Lower lobe of right lung (tissue), 2 donors: ENCODE measurements at places on chromosomes 16 and 17. TPM values are rescaled to one million over a fixed set of nuclear protein-coding genes. Genes with fewer than 3 reads are reported as not detected.

The CYGB gene
- 30.2 TPM for total RNA-seq

DNA sequence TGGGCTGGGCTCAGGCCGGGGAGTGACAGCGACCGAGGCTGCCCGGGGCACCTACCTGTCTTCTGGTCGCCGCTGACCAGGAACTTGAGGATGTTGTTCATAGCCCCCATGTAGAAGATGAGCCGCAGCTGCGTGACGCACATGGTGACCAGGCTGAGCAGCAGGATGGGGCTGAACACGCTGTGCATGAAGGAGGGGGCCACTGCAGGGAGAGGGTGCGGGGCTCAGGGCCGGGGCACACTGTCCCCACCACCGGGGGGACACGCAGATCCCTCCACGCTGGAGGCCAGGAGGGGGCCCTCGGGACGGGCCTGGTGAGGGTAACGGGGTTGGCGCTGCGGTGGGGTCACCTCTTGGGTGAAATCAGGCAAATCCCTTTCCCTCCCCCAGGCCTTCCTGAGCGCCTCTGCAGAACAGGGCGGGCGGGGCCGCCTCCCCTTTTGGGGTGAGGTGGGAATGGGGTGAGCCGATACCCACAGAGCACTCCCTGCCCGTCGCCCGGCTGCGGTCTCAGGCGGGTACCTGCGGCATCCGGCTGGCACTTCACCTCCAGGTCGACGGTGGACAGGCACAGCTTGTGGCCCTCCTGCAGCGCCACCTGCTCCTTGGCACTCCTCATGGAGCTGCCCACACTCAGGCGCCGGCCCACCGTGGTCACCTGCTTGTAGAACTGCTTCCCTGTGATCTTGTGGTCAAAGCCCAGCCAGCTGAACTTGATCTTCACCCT is 28.3 kb upstream of the PITPNA start:
- no peak for DNase-seq
- H3K27me3 ChIP-seq: no peaks in the 10 kb centered on the region
- peaks cover 21% of the 10 kb centered on the region for H3K4me1 ChIP-seq
- peaks cover 31% of the 10 kb centered on the region for H3K36me3 ChIP-seq
- H3K4me3 ChIP-seq: no peak overlapping the region

- H3K27me3 ChIP-seq: no peaks in the 10 kb centered on the region
- H3K4me1 ChIP-seq: no peaks in the 10 kb centered on the region
- H3K27ac ChIP-seq: no peak overlapping the region
- H3K36me3 ChIP-seq: no peaks in the 10 kb centered on the region
These were observed 63.9 kb upstream of the MAF start for GRCh38 chr16:79664407-79664806.

DNA sequence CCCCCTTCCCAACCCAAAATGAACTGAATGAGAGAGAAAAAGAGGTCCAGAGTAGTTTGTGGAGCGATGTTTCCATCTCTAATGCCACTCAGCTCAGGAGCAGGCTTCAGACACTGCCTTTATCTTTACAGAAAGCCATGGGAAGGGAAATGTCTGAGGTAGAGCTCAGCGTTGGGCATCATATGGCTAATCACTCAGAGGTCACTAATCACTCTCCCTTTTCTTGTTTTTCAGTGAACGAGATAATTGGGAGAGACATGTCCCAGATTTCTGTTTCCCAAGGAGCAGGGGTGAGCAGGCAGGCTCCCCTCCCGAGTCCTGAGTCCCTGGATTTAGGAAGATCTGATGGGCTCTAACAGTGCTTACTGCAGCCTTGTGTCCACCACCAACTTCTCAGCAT is 9.8 kb downstream of the ESRP2 start:
- no peak overlapping the region for H3K27ac ChIP-seq
- peaks cover 25% of the 10 kb centered on the region for H3K4me1 ChIP-seq
- DNase-seq: no peak
- no peaks in the 10 kb centered on the region for H3K27me3 ChIP-seq
- H3K36me3 ChIP-seq: peaks cover 61% of the 10 kb centered on the region

DNA sequence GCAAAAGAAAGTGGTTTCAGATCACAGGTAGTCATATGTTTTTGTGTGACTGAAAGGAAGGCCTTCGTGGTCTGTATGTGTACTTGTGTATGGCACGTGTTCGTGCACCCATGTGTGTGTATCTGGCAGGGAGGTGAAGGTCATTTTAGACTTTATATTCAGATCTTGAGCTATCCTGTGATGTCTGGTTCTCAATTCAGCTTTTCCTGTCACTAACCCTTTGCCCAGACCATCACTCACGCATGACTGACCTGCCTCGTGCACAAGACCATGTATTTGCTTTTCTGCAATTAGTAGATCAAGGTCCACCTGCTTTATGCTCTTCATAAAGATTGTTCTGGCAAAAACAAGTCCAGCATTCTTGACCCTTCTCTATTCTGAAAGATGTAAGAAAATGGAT is 139.7 kb upstream of the MAF start:
- no peaks in the 10 kb centered on the region for H3K4me1 ChIP-seq
- H3K36me3 ChIP-seq: no peaks in the 10 kb centered on the region
- H3K4me3 ChIP-seq: no peak overlapping the region
- H3K27me3 ChIP-seq: no peaks in the 10 kb centered on the region
- no peak overlapping the region for H3K27ac ChIP-seq

The GCGR gene
- total RNA-seq: not detected

GRCh38 chr16:62130101-62130500 is 93.9 kb upstream of the CDH8 start:
- no peaks in the 10 kb centered on the region for H3K4me1 ChIP-seq
- no peak overlapping the region for H3K4me3 ChIP-seq
- no peaks in the 10 kb centered on the region for H3K36me3 ChIP-seq
- no peak overlapping the region for H3K27ac ChIP-seq
- no peaks in the 10 kb centered on the region for H3K27me3 ChIP-seq
- DNase-seq: no peak

The C17orf107 gene
- total RNA-seq: 2.2 TPM

The CTF1 gene
- 10.3 TPM for total RNA-seq

The GPR139 gene
- total RNA-seq: not detected

- DNase-seq: no peak
- no peaks in the 10 kb centered on the region for H3K36me3 ChIP-seq
- H3K4me3 ChIP-seq: no peak overlapping the region
These were observed 47.9 kb downstream of the CBFA2T3 start for GRCh38 chr16:88929091-88929445.

- no peaks in the 10 kb centered on the region for H3K27me3 ChIP-seq
- no peak for DNase-seq
- no peaks in the 10 kb centered on the region for H3K4me1 ChIP-seq
- no peaks in the 10 kb centered on the region for H3K36me3 ChIP-seq
These were observed 15.1 kb upstream of the BAHCC1 start for GRCh38 chr17:81380131-81380530.

DNA sequence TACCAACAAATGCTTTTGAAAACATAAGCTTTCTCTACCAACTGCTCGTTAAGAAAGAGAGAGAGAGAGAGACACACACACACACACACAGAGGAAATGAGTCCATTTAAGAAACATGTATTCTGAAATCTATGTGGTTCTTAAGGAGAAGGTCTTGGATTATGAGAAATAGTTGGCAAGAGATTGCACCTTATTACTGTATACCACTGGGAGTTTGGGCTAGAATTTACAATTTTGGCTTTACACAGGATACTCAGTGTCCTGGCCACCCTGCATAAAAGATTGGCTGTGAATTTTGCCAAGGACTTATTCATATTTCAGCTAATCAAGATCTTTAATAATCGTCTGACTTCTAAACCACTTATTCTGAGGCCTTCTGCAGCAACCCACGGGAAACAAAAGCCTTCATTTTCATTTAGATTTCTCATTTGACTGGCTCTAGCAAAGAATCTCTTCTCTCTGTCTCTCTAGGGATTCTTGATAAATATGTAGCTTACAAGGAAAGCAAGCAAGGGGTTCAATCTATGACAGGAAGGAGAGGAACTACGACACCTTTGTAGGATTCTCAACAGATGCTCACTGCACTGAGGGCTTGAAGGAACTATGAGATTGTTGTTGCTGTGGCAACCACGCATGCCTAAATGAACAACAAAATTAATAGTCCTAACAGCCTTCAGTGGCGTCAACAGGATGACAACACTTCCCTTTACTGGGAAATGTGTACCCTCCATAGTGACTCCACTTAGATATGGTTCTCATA is 75.3 kb upstream of the GNAO1 start:
- H3K27me3 ChIP-seq: no peaks in the 10 kb centered on the region
- H3K4me3 ChIP-seq: no peak overlapping the region
- no peaks in the 10 kb centered on the region for H3K4me1 ChIP-seq
- H3K36me3 ChIP-seq: no peaks in the 10 kb centered on the region

The RAB11FIP4 gene
- 15.7 TPM for total RNA-seq

DNA sequence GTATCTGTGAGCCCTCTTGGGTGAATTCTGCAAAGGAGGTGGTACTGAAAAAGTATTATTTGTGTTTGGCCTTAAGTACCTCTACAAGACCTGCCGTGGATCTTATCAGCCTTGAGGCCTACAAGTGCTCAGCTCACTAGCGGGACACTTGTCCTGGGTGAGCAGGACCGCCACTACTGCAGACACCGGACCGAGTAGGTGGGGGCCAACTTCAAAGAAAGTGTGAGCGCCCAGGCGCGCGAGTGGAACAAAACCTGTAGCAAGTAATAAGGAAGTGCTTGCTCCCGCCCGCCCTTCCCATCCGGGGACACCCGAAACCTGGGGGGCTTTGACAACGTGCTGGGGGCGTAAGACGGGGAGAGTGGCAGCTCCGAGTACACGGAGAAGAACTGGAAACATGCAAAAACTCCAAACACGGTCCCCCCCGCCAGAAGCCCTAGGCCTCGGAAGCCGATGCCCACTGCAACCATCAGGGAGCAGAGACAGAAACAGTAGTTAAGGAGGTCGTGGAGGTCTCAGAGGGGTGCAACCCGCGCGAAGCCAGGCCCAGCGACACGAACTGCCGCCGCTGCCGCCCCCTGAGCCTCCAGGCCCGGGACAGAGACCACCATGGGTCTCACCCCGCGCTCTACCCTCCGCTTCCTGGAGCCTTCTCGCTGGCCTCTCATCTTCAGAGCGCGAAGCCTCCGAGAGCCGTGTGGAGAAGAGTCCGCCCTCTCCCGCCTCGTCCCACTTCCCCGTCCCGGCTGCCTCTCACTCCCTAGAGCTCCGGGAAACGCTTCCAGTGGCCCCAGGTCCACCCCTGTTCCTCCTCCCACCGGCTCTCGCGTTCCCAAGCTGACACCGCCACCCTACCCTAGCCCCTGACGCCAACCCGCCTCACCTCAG is 537 bp downstream of the CNOT1 start:
- peak; percentile 79 for DNase-seq
- peak overlapping the region; percentile 98 for H3K4me3 ChIP-seq
- no peaks in the 10 kb centered on the region for H3K27me3 ChIP-seq
- H3K27ac ChIP-seq: peak overlapping the region; percentile 97
- peaks cover 17% of the 10 kb centered on the region for H3K36me3 ChIP-seq
- H3K4me1 ChIP-seq: peaks cover 34% of the 10 kb centered on the region

The COX6A2 gene
- total RNA-seq: not detected

The JPT2 gene
- 53.1 TPM for total RNA-seq

DNA sequence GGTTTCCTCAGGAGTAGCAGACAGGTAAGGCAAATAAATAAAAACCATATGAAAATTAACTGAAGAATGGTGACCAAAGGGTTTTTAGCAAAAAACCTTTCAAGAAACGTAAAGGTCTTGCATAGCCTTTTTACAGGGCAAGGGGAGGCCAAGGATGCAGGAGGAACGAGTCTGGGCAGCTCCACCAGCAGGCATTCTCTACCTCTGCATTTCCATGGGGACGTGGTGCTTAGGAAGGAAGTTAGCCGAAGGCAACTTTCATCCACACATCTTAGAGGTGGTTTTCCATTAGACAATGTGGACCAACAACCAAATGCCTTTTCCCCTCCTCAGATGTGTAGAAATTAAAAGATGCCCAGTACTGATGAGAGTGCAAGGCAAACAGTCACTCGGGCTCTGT is 20.7 kb downstream of the TOM1L2 start:
- no peak overlapping the region for H3K27ac ChIP-seq
- H3K36me3 ChIP-seq: peaks cover 3% of the 10 kb centered on the region
- no peaks in the 10 kb centered on the region for H3K27me3 ChIP-seq
- H3K4me3 ChIP-seq: no peak overlapping the region
- no peaks in the 10 kb centered on the region for H3K4me1 ChIP-seq
- DNase-seq: no peak

GRCh38 chr16:68640972-68641371 is 4.1 kb upstream of the CDH3 start:
- DNase-seq: peak; percentile 0
- H3K4me3 ChIP-seq: no peak overlapping the region
- H3K4me1 ChIP-seq: peaks cover 24% of the 10 kb centered on the region
- no peaks in the 10 kb centered on the region for H3K36me3 ChIP-seq
- peaks cover 40% of the 10 kb centered on the region for H3K27me3 ChIP-seq

DNA sequence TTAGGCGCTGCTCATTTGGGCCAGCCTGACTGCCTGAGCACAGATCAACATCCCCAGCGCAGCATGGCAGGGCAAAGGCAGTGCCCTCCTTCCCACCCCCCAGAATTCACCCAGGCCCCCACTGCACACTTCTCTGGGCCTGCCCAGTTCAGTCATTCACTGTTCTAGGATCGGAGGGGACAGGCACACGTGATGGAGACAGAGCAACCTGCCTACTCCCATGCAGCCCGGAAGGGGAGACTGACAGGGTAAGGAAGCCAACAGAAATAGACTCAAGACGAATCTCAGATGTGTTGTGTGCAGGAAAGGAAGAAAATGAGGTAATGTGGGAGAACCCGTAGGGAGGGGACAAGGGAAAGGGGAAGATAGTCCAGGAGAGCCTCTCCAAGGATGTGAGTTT is 59.2 kb upstream of the LYRM9 start:
- no peaks in the 10 kb centered on the region for H3K4me1 ChIP-seq
- H3K27ac ChIP-seq: no peak overlapping the region
- no peaks in the 10 kb centered on the region for H3K36me3 ChIP-seq
- no peak overlapping the region for H3K4me3 ChIP-seq
- no peaks in the 10 kb centered on the region for H3K27me3 ChIP-seq

DNA sequence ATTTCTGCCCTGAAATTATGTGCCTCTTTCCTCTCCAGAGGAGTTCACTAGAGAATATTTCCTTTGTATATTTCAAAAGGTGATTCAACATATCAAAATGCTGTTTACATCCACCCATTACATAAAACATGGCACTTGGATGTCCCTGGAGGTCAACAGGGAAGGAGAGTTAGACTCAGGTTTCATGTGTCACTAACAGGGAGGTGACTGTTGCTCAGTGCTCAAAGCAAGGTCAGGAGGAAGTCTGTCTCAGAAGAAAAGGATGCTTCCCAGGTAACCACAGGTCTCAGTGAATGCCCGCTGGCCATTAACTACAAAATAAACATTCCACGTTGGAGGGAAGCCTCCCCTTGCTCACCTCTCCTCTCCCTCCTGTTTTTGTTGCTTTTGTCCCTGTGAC is 198.6 kb downstream of the AXIN2 start:
- no peaks in the 10 kb centered on the region for H3K36me3 ChIP-seq
- H3K4me3 ChIP-seq: no peak overlapping the region
- no peak for DNase-seq
- no peaks in the 10 kb centered on the region for H3K27me3 ChIP-seq
- no peak overlapping the region for H3K27ac ChIP-seq

DNA sequence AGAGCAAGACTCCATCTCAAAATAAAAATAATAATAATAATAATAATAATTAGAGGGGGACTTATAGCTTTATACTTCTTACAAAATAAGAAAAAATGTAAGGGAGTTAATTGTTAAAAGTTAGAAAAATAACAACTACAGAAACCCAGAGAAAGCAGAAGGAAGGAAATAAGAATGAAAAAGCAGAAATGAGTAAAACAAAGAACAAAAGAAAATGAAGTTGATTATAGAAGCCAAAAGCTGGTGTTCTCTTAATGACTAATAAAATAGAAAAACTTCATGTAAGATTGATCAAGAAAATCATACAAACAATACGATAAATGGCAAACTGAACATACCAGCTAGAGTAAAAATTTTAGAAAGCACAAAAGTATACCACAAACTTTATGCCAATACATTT is 6.8 kb upstream of the NSMCE1 start:
- no peaks in the 10 kb centered on the region for H3K27me3 ChIP-seq
- no peaks in the 10 kb centered on the region for H3K36me3 ChIP-seq
- no peak overlapping the region for H3K4me3 ChIP-seq
- no peak for DNase-seq
- no peaks in the 10 kb centered on the region for H3K4me1 ChIP-seq
